ENCODE measurements at places on chromosomes 7 and 10.

DNA sequence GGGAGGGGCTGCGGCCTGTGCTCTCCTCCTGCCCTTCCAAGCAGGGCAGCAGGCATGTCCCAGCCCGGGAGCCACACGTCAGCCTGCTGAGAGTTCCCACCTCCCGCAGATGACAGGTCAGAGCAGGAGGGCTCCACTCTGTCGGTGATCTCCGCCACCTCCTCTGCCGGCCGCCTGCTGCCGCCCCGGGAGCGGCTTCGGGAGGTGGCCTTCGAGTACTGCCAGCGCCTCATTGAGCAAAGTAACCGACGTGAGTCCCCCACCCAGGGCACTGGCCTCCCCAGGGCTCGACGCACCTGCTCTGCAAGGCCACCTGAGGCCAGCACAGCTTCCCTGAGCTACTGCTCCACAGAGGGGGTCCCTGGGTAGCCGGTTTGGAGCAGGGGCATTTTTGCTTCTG, 9.4 kb downstream of the AP5Z1 start:
- DNase-seq, result no peak

DNA sequence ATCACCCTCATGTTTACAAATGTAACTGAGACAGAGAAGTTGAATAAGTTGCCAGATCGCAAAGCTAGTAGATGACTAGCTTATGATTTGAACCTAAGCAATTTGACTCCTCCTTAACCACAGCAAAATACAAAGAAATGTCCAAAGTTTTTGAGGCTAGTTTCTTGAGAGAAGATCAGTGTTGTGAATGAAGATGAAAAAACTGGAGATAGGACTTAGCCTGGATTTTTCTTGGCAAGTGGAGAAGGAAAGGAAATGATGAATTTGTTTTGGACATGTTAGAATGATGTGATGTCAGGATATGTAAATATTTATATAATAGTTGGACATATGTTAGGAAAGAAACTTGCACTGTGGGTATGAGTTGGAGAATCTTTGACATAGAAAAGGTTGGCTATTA, 149.8 kb downstream of the LSMEM1 start:
- DNase-seq, result no peak

DNA sequence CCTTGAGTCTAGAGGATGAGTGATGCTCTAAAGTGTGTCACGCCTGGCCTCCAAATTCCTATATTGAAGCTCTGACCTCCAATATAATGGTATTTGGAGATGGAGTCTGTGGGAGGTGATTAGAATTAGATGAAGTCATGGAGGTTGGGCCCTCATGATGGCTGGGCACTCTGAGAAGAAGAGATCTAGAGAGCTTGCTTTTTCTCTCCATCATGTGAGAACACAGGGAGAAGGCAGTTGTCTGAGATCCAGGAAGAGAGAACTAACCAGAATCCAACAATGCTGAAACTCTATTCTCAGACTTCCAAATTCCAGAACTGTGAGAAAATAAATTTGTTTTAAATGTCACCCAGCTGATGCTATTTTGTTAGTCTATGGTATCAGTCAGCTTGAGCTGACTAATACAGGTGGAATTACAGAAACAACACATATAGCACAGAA, 15.1 kb downstream of the RNF216 start:
- DNase-seq, result no peak

- DNase-seq, result no peak
Observed at GRCh38 chr10:21929070-21929469, 74.5 kb downstream of the DNAJC1 start.

DNA sequence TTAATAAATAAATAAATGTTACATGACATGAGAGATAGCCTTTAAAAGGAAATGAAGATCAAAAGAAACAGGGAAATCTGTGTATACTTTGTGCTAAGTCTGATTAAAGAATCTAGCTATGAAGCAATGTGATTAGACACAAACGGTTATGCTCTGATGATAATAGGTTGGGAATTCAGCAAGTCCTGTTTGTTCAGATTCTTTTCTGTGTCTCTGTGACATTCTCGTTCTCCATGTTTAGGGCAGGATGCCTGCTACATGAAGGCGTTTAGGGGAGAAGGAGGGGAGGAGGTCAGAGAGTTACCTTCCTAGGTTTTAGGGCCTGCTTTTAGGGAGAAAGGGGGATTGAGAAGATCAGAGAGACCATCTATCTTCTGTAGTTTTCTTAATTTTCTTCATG, 555.3 kb downstream of the DNAJB9 start:
- no peak for DNase-seq

- DNase-seq, result no peak
Observed at GRCh38 chr10:132710746-132711612, 75.0 kb downstream of the NKX6-2 start.

DNA sequence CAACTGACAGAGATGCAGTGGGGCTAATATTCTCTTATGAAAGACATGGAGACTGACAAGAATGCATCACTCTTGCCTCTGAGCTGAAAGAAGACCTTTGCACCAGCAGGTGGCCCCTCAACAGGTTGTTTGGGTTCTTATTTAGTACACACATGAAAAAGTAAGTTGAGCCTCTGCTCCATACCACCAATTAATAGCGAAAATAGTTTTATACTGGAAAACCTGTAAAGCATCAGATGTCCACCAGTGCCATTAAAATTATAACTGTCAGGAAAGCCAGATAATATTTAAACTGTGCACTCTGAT, 26.3 kb upstream of the FAM13C start:
- no peak for DNase-seq

GRCh38 chr10:90126256-90126595, 424.8 kb downstream of the KIF20B start:
- no peak for DNase-seq
